Right atrium auricular region (tissue), 2 donors: ENCODE measurements at places on chromosomes 16 and 17. TPM values are rescaled to one million over a fixed set of nuclear protein-coding genes. Genes with fewer than 3 reads are reported as not detected.

Gene MED13
- 42.4 TPM for total RNA-seq

Gene TMC5
- 0.16 TPM for total RNA-seq

Gene KRT9
- total RNA-seq, result not detected

Gene PRCD
- total RNA-seq, result 3.5 TPM

Gene TAT
- total RNA-seq, result not detected

Gene ZNF597
- 1.3 TPM for total RNA-seq

Gene TBC1D3B
- not detected for total RNA-seq

Gene CA5A
- not detected for total RNA-seq

Gene C16orf86
- total RNA-seq, result 7.7 TPM

DNA sequence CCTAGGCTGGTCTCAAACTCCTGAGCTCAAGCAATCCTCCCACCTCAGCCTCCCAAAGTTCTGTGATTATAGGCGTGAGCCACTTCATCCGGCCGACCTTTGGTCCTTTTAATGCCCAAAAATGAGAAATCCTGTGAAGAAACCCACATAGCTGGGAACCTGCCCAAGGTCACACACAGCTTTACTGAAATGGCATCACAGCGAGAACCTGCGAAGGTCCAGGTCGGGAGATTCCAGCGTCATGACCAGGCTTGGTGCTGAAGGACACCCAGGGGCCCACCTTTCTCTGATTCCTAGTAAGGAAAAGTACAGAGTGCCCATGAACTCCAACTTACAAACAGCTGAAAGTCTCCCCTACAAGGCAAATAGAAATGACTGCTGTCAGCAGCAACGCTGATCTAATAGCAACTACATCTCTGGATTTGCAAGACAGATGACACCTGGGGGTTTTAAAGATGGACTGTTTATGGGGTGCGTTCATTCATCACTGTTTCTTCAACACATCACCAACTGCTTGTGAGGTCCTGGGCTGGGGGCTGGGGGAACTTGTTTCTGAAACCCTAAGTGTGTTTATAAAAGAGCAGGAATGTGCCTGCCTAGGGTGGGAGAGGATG is 24.5 kb upstream of the DNAH17 start:
- H3K4me3 ChIP-seq, result no peak overlapping the region
- H3K4me1 ChIP-seq, result no peaks in the 10 kb centered on the region
- no peaks in the 10 kb centered on the region for H3K36me3 ChIP-seq
- H3K27me3 ChIP-seq, result no peaks in the 10 kb centered on the region

DNA sequence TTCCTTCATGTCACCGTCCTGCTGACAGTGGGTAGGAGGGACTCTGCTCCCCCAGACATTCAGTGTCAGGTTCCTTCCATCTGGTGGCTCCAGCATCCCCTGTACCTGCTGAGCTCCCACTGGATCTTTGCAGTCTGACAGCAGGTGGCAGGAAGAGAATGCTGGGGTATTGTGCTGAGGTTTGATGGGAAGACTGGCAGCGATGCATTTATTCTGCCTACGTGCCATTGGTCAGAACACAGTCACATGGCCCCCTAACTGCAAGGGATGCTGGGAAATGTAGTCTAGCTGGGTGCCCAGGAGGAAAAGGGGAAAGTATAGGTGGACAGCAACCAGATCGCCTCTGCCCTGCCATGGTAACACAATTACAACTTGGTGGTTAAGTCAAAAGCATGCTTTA is 44.4 kb downstream of the IRX3 start:
- H3K36me3 ChIP-seq, result no peaks in the 10 kb centered on the region
- H3K27me3 ChIP-seq, result no peaks in the 10 kb centered on the region
- no peak overlapping the region for H3K4me3 ChIP-seq
- DNase-seq, result peak; percentile 23

DNA sequence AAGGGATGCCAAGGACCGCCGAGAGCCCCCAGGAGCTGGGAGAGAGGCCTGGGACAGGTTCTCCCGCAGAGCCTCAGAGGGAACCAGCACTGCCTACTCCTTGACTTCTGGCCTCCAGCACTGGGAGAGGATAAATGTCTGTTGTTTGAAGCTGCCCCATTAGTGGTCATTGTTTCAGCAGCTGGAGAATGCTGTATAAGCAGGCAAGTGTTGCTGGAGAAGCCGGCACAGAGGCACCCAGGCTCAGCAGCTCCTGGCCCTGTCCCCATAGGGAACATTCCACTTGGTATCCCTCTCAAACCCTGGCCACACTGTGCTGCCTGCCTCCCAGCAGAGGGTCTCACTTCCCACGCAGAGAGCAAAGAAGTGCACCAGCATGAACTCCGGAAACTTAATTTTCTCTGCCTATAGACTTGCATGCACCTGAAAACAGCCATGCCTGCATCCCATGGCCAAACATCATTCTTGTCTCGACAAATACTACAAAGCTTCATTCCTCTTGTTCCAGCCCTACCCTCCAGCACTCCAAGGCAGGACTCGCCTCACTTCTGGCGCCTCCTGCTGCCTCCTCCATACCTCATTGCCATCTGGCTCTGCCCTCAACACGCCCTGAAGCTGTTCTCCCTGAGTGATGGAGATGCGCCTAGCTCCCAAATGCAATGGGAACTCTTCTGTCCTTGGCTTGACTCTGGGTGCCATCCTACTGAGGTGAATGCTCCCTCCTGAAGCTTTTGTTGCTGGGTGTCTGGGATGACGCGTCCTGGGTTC is 88.1 kb downstream of the DNAH17 start:
- DNase-seq, result no peak
- H3K4me3 ChIP-seq, result no peak overlapping the region
- no peaks in the 10 kb centered on the region for H3K27me3 ChIP-seq
- H3K4me1 ChIP-seq, result no peaks in the 10 kb centered on the region

GRCh38 chr17:32927724-32928585 is at the start of gene TMEM98:
TSS of gene TMEM98 (plus strand) at chr17:32928153. CDS start at chr17:32931529, 3,376 bp downstream.
- peak; percentile 58 for DNase-seq
- H3K36me3 ChIP-seq, result no peaks in the 10 kb centered on the region
- peaks cover 13% of the 10 kb centered on the region for H3K4me1 ChIP-seq
- H3K27me3 ChIP-seq, result no peaks in the 10 kb centered on the region
- H3K4me3 ChIP-seq, result peak within 1 kb of the TSS; percentile 63
- peak within 1 kb of the TSS; percentile 48 for H3K27ac ChIP-seq

DNA sequence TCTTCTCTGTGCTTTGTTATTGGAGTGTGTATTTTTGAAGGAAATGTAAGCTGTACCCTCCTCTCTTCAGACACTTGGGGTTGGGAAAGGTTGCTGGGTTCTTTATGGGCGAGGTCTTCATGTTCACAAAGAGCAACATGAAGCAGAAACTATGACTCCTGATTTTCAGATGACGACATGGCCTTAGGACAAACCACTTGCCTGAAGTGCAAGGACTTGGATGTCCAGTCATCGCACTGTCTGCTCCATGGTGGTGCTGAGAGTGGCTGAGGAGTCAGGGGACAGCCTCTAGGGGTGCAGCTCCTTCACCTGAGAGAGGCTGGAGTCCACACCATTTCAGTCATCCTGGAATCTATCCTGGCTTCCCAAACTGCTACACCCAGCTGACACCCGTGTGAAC is 183.9 kb upstream of the CDH5 start:
- no peaks in the 10 kb centered on the region for H3K4me1 ChIP-seq
- no peaks in the 10 kb centered on the region for H3K27me3 ChIP-seq
- no peak overlapping the region for H3K27ac ChIP-seq

- no peak for DNase-seq
- H3K36me3 ChIP-seq, result no peaks in the 10 kb centered on the region
- no peaks in the 10 kb centered on the region for H3K4me1 ChIP-seq
- no peak overlapping the region for H3K27ac ChIP-seq
- H3K4me3 ChIP-seq, result no peak overlapping the region
- no peaks in the 10 kb centered on the region for H3K27me3 ChIP-seq
Observed at GRCh38 chr17:56638591-56639051, 45.1 kb downstream of the NOG start.

DNA sequence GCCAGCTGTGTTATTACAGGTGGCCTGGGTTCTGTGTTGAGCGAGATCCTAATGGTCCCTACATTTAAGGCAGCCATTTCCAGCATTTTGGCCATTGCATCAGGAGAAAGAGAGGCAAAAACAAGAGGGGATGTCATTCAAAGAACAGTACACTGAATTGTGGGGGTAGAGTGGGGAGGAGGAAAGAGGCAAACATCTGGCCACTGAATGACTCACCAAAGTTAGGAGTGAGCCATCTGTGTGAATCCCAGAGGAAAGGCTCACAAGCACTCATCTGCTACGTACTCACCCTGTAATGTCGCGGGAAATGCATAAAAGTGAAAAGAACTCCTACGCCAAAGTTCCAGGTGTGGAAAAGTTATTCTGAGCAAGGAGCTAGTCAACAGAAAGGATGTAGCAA is 16.7 kb downstream of the KRABD2 start:
- no peaks in the 10 kb centered on the region for H3K4me1 ChIP-seq
- H3K27me3 ChIP-seq, result no peaks in the 10 kb centered on the region
- peaks cover 7% of the 10 kb centered on the region for H3K36me3 ChIP-seq
- H3K27ac ChIP-seq, result peak overlapping the region; percentile 42
- DNase-seq, result no peak
- no peak overlapping the region for H3K4me3 ChIP-seq

- H3K4me3 ChIP-seq, result no peak overlapping the region
- H3K27ac ChIP-seq, result no peak overlapping the region
- H3K4me1 ChIP-seq, result no peaks in the 10 kb centered on the region
- DNase-seq, result no peak
- H3K27me3 ChIP-seq, result no peaks in the 10 kb centered on the region
Observed at GRCh38 chr17:14355556-14355955, 54.7 kb downstream of the HS3ST3B1 start.

- no peak for DNase-seq
- H3K27me3 ChIP-seq, result no peaks in the 10 kb centered on the region
- no peaks in the 10 kb centered on the region for H3K4me1 ChIP-seq
- H3K4me3 ChIP-seq, result no peak overlapping the region
- H3K36me3 ChIP-seq, result no peaks in the 10 kb centered on the region
Observed at GRCh38 chr16:59154295-59154694, 420.2 kb upstream of the GOT2 start.

- H3K36me3 ChIP-seq, result peaks cover 5% of the 10 kb centered on the region
- no peak for DNase-seq
- no peak overlapping the region for H3K4me3 ChIP-seq
- no peaks in the 10 kb centered on the region for H3K4me1 ChIP-seq
- no peaks in the 10 kb centered on the region for H3K27me3 ChIP-seq
Observed at GRCh38 chr16:57508035-57508425, 21.7 kb upstream of the DOK4 start.
